NB4 (cell line): ENCODE measurements at places on chromosomes 3 and 15.

- no peak for DNase-seq
These were observed 29.8 kb downstream of the CHDH start for GRCh38 chr3:53816425-53816824.

DNA sequence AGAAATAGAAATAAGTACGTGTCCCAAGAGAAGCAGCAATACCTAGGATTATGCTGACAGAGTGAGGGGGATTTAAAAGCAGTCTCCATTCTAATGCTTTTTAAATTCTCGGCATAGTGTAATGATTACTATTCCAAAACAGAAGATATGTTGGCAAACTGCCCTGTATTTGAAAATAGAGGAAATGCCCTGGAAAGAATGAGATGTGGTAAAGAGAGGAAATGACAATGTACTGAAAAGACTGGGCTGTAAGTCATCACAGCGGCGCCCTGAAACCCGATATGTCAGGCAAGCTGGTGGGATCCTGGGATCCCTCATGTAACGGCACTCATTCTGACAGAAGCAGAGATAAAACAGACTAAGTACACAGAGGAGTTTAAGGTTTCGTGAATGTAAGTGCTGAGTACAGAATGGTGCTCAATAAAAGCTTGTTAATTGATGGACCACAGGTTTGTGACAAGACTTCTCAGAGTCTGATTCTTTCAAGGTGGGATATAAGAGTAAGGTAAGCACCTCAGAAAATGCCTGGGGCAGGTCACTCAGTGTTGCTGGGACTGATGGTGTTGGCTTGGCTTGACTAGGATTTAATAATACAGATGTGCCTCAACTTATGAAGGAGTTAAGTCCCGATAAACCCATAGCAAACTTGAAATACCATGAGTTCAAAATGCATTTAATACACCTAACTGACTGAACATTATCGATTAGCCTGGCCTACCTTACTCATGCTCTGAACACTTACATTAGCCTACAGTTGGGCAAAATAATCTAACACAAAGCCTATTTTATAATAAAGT lies 91.4 kb downstream of the NFKBIZ start:
- DNase-seq, result peak; percentile 79

DNA sequence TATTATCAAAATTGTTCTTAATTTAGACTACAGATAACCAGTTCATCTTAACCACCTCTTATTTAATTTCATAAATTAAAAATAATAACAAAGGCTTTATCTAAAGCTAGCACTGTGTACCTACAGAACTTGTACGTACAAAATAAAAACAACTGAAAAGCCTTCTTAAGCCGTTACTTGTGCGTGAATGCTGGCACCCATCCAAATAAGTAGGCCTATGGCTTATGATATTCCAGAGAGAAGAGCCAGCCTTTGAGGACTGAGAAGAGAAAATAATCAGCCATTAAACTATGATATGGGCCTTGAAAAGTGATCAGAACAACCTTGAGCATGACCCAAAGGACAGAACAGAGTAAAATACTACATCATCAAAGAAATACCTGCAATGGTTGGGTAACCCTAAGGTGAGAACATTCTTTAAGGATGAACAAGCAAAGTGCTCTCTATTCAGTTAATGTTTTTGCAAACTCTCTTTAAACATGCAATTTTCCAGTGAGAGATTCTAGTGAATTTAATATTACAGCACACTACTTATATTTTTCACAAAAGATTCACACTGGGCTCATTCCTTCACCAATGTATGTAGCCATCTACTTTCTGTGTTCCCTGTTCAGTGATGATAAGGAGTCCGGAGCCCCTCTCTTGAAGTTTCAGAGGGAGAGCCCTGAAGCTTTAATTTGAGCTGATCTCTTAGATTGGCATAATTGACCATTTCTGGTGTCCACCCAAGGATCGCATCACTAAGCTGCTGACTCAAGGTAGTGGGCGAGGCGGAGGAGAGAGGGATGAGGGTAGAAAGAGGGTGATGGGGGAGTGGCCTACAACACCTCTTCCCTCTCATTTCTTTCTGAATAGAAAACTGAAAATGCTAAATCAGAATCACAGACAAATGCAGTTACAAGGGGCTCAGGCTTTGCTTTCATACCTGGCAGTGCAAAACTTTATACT lies 7.7 kb upstream of the ACTC1 start:
- no peak for DNase-seq

DNA sequence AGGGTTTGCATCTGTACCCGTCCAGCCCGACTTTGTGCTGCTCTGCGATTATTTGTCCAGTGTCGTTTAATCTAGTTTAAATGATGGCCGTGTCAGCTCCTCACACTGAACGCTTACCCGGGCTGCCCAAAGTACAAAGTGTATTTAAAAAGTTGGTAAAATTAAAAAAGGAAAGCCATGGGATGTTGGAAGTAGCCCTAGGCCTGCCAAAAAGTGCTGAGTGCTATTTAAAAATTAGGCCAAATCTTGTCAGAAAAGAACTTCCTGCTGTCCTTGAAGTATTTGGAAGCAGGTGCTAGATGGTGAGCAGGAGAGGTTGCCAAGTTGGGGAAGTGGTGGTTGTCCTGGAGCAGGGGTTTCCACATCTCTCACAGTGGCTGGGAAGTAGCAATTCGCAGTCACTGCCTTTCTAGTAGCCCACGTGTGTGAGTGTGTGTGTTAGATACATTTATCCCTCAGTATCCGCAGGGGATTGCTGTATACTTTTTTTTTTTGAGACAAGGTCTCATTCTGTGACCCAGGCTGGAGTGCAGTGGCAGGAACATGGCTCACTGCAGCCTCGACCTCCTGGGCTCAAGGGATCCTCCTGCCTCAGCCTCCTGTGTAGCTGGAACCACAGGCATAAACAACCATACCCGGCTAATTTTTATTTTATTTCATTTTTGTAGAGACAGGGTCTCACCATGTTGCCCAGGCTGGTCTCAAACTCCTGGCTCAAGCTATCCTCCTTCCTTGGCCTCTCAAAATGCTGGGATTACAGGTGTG lies 664 bp downstream of the PPCDC start:
- peak; percentile 86 for DNase-seq

DNA sequence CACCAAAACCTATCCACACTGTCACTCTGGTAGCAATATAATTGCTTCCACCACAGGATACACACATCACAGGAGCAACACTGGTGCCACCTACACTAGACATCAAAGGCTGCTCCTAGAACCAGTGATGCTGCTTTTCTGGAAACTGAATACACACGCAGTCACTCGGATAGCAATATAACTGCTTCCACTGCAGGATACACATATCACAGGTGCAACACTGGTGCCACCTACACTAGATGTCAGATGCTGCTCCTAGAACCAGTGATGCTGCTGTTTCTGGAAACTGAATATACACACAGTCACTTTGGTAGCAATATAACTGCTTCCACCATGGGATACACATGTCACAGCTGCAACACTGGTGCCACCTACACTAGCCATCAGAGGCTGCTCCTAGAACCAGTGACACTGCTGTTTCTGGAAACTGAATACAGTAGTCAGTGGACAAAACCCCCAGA lies 6.9 kb upstream of the TNFSF10 start:
- DNase-seq, result no peak

- DNase-seq, result no peak
These were observed 305.3 kb downstream of the CHST2 start for GRCh38 chr3:143424874-143425273.

- DNase-seq, result peak; percentile 15
These were observed 256.3 kb upstream of the SEMA6D start for GRCh38 chr15:47460795-47461573.

DNA sequence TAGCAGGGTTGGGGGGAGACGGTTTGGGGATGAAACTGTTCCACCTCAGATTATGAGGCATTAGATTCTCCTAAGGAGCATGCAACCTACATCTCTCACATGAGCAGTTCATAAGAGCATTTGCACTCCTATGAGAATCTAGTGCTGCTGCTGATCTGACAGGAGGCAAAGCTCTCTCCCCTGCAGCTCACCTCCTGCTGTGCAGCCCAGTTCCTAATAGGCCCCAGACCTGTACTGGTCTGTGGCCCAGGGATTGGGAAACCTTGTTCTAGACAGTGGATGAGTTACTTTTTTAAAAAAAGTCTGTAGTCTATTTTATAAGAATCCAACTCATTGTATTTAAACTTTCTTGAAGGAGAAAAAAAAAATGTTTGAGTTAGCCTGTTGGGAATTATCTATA lies 100.0 kb downstream of the HHLA2 start:
- DNase-seq, result peak; percentile 27

DNA sequence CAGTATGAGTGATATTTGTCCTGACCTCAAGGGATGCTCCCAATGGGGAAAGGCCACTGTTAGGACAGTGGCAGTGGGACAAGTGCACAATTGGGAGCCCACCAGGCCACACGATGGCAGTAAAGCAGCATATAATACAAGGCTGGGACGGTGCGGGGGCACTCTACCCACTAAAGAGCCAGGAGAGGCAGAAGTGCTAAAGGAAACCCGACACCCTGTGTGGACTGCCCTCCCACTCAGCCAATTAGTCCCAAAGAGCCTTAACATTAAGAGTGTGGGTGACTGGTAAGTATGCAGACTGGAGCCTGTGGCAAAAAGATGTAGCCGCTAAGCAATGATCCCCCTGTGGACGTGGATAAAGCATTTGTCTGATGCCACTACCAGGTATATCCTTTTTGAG lies 8.2 kb upstream of the ZNF589 start:
- peak; percentile 86 for DNase-seq

GRCh38 chr15:53527996-53528395 lies 231.5 kb downstream of the WDR72 start:
- DNase-seq, result no peak

DNA sequence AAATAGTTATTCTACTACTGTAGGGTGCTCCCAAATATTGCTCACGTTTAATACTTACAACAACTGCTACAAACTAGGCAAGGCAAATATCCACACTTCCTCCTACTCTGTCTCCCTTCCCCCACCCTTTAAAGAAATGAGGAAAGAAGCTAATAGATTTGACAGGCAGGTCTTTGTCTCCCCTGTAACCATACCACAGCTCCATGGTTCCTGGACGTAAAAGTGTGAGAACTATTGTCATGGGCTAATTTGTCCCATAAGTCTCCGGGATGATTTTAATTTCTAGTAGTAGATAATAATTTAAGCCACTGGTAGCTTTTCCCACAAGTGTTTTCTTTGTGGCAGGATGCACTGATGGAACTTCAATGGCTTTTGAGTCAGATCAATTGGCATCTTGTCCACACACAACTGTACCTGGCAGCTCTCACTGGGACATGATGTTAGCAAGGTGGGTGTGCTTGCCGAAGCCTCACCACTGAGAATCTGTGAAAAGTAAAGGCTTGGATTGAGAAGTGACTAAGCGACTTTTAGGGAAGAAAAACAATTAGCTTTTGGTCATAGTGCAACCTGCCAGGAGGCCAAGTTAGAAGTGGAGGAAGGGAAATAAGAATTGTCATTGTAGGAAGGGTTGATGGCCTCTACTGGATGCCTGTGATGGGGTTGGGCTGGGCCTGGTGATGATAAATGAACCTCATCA lies 1.4 kb upstream of the CPOX start:
- DNase-seq, result peak; percentile 55

GRCh38 chr3:192639987-192640386 lies 87.4 kb downstream of the FGF12 start:
- DNase-seq, result no peak

DNA sequence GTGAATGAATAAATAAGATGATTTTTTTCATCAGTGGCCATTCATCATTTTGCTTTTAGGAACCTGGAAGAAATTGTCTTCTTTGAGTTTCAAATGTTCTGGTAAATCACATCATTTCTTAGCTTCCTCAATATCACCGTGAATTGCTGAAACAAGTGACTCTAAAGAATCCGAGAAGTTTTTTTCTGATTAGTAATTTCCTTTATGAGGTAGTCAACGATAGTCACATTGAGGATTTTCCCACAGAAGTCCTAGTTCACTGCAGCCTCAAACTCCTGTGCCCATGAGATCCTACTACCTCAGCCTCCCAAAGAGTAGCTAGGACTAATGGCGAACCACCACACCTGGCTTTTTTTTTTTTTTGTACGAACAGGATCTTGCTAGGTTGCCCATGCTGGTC lies 3.6 kb upstream of the TMPRSS7 start:
- no peak for DNase-seq

DNA sequence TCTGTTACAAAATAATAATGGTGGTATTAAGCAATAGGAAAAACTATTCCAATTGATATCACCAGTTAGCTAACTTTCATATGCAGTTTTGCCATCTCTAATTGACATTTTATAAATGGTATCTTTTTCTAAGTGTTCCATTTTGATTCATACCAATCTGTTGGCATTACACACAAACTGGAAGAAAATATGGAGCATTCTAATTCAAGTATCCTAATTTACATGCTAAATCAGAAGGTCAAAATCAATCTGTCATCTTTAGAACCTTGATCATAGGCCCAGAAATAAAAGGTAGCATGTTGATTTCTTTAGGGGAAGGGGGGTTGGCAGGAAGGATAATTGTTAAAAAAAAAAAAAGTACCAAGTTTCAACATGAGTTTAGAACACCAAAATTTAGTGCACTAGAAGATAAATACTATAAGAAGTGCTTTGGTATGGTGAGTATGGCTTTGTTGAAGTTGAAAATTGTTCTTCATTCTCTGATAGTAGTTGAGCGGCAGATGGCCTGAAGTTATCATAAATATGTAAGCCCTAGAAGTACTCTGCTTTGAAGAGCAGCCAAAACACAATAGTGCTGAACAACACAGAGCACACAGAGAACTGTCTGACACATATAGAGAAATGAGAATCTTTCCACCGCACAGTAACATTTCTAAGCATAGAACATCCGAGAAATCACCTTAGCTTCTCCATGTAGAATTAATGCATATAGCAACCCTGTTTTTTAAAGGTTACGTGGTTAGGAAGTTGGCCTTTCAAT lies 130.1 kb downstream of the TAFA4 start:
- DNase-seq, result no peak

- no peak for DNase-seq
These were observed 23.4 kb downstream of the RHOA start for GRCh38 chr3:49388289-49388820.

- peak; percentile 89 for DNase-seq
These were observed 56.5 kb downstream of the DCLK3 start for GRCh38 chr3:36707623-36708409.

GRCh38 chr3:48367201-48367600 lies 4.8 kb upstream of the FBXW12 start:
- no peak for DNase-seq

- no peak for DNase-seq
These were observed 235.1 kb upstream of the GAP43 start for GRCh38 chr3:115388166-115388565.

- no peak for DNase-seq
These were observed 912.7 kb upstream of the NR2F2 start for GRCh38 chr15:95417761-95418160.

DNA sequence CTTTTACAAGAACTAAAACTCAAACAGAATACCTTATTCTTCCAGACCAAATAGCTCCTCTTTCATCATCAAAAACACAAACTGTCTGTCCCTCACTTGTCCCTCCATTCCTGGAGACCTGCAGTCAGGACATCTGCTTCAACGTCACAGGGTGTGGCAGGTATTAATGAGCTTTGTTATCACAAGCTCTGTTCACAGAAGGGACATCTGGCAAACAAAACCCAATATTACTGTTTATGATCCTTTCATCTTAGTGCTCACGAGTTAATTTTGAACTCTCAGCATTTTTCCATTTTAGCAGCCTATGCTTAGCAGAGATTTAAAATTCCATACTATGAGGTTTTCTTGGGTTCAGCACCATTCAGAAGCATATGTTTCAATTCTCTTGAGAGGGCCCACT lies 32.9 kb downstream of the AP3S2 start:
- DNase-seq, result no peak
